Stimulated activated CD4-positive, alpha-beta T cell treated with anti-CD3 and anti-CD28 coated beads, Interleukin-2, amount 100 ng/mL, for 48 hours (primary cell): ENCODE measurements at places on chromosomes 1 and 21.

DNA sequence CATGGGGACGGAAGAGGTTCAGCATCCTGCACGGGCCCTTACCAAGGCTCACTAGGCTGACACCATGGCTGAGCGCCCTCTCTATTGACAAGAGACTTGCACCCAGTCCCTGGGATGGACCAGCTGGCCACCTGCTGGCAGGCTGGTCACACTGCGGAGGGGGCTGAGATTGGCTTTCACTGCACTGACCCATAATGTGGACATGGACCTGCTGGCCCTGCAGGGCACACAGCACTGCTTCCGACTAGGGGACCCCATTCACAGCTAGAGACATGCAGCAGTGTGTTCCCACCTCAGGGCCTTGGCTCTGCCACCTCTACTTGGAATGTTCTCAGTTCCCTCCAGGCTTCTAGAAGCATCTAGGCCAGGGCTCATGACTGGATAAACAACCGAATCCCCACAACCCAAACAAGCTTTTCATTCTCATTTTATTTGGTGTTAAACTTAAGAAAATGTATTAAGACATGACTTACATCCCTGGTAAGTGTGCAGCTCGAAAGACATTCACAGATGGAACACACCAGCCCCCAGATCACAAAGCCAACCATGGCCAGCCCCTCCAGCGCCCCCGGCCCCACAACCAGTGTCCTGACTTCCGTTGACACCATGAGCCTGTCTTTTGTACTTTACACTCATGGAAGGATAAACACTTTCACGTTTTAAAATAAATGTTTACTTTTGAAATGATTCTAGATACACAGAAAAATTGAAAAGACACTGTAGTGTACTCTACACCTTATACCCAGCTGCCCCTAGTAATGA, 9.3 kb upstream of the SRARP start:
- DNase-seq, result peak; percentile 46

DNA sequence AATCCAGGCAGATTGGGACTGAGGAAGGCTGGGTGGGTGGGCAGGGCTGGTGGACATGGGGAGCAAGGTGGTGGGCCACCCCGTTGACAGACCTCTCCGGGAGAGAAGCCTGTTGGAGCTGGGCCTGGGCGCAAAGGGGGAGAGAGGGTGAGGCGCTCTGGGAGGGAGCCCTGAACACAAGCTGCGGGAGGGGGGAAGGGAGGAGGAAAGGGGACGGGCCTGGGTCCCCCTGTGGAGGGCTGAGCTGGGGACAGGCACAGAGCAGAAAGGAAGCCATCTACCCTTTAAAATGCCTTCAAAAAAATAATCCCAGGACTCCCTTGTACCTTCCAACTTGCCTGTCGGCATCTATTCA, 161.8 kb downstream of the PSMG1 start:
- DNase-seq, result no peak

- DNase-seq, result peak; percentile 59
Observed at GRCh38 chr1:223748773-223749733, 36.7 kb downstream of the CAPN2 start.

DNA sequence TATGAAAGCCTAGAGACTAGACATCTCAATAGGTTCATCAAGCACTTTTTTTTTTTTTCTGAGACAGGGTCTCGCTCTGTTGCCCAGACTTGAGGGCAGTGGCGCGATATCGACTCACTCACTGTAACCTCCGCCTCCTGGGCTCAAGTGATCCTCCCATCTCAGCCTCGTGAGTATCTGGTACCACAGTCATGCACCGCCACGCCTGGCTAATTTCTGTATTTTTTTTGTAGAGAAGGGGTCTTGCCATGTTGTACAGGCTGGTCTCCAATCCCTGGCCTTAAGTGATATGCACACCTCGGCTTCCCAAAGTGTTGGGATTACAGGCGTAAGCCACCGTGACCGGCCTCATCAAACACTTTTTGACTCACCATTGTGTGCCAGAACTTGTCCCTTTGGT, 613 bp upstream of the GPATCH4 start:
- no peak for DNase-seq

DNA sequence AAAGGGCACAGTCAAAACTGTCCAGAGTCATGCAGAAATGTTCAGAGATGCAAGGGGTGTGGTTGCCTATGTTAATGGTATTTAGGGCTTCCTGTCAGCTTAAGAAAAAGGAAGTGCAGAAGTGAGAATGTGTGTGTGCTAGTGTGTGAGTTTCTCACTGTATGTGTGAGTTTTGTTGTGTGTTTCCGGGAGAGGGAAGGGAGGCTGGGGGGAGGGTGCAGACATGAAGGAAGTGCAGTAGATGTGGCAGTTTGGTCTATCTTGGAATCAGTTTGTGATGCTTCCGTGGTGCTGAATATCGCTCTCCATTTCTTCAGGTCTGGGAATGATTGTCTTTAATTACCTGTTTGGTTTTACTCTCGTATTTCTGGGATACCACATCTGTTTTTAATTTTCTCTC, 16.5 kb upstream of the ATP6V1G3 start:
- DNase-seq, result peak; percentile 24

- no peak for DNase-seq
Observed at GRCh38 chr1:4880626-4881025, 226.2 kb downstream of the AJAP1 start.

DNA sequence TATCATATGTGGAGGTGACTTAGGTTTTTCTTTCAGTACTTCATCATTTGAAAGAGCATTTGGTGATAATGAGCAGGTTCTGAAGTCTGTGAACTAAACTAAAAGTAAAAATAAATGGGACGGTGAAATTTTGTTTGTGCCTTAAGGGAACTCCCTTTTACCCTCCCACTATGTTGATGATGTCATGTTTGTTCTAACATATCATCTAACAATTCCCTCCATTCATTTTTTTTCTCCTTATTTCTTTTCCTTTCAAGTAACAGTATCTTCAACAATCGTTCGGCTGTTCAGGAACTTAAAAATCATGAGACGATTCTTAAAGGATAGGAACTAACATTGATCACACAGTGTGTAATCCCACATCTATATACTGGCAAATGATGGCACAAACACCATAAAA, 30.0 kb upstream of the IRF2BP2 start:
- no peak for DNase-seq

GRCh38 chr1:172941471-172941870, 109.3 kb downstream of the TNFSF18 start:
- DNase-seq, result no peak

DNA sequence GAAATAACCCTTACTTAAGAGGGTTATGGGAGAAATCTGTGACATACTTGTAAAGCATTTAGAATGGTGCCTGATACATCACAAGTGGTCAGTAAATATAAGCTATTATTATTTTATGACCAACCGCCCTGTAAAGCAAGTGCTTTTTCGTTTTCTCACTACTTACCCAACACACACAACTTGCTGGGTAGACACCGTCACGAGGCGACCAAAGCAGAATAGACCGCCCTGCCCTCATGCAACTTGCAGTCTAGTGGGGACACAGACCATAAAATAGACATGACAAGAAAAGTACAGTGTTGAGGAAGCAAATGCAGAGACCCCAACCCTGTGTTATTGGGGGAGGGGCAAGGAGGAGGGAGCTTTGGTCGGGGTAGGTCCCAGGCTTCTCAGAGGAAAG, 744 bp upstream of the IGSF3 start:
- DNase-seq, result no peak

DNA sequence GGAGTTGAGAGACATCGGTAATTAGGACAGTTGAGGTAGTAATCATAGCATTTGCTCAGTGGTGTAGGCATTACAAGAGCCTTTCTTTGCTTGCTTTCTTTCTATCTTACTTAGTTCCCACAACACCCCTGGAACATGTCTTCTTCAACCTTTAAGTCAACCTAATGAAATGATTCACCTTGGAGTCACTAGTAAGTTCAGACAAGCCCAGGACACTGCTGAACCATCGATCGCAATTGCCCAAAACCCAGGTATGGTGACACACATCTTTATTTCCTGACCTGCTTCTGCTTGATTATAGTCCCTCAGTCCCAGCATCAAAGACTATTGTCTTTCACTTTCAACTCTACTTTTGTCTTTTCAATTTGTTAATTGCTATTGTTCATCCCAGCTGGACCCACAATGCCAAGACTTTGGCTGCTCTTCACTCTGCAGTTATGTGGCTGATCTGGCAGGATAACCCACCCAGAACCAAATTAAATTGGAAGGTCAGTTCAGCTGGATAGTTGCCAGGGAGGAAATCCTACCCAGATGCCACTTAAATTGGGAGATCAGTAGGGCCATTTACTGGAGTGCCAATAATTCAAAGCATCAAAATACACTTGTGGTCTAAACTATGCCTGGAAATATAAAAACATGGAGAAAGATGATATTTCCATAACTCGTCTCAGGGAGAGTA, 272.9 kb downstream of the RWDD3 start:
- no peak for DNase-seq

- peak; percentile 36 for DNase-seq
Observed at GRCh38 chr1:25556791-25557476, 13.5 kb downstream of the LDLRAP1 start.

DNA sequence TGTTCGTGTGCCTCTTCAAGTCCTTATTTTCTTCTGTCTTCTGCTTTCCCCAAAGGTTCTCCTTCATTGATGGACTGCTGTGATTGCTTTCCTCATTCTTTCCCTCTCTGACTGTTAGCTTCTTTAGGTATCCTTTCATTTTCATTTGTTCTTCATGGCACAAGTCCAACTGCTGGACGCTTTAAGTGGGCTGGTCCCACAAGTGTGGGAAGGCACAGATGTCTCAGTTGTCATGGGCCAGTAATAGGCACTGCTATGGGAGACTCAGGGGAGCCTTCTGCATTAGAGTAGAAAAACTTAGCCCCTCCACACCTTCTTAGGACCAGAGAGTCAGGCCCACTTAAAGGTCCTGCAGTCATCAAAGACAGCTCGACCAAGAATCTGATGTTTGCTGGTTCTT, 122.3 kb upstream of the C1orf105 start:
- DNase-seq, result no peak

DNA sequence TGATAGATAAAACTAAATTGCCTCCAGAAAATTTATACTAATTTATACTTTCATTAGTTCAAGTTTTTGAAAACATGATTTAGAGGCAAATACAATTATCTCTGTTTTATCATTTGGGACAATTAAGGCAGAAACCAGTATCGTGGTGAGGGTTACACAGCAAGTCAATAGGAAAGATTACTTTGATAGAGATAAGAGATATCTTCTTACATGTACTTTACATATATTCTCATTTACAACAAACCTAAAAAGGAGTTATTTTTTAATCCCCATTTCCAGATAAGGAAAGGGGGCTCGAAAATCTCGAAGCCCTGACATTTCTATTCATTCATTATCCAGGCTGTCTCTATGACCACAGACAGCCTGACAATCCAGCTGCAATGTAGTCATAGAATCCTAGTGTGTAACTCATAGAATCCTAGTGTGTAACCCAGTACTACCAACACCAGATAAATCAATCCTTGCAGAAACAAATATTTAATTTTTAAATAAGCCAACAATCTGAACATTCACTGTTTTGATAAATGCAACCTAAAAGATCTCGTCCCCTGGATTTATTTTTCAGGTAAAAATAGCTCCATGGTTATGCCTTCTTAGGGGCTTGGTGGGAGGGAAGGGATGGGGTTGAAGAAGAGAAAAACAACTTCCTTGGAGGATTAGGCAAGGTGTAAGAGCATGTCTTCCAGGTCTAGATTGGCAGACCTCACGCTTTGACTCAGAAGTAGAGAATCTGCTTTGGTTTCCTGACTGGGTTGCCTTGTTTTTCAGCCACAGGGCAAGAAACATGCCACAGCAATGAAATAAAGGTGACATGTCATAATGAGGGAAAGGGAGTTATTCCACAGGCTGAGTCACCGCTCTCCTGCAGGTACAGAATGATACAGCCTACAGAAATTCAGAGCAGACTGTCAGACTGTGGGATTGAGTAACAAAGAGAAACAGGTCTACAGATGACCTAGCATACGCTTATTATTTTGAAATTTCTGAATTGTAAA, 45.6 kb downstream of the IRF2BP2 start:
- peak; percentile 7 for DNase-seq

DNA sequence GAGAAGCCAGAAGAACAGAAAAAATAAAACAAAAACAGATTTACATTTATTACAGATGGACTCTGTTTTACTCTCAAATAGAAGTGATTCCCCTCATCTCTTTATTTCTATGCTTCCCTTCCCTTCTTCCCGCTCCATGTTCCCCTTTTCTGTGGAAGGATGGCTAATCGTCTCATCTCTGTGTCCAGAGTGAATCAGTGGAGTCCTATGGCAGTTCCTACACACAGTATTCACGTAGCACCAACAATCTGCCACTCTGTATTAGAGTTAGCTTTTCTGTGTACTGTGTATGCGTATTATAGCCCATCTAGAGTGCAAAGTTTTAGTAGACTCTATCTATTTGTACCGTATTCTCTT, 6.8 kb upstream of the ERO1B start:
- DNase-seq, result no peak

GRCh38 chr1:168520052-168520751, 23.6 kb downstream of the XCL2 start:
- DNase-seq, result no peak

DNA sequence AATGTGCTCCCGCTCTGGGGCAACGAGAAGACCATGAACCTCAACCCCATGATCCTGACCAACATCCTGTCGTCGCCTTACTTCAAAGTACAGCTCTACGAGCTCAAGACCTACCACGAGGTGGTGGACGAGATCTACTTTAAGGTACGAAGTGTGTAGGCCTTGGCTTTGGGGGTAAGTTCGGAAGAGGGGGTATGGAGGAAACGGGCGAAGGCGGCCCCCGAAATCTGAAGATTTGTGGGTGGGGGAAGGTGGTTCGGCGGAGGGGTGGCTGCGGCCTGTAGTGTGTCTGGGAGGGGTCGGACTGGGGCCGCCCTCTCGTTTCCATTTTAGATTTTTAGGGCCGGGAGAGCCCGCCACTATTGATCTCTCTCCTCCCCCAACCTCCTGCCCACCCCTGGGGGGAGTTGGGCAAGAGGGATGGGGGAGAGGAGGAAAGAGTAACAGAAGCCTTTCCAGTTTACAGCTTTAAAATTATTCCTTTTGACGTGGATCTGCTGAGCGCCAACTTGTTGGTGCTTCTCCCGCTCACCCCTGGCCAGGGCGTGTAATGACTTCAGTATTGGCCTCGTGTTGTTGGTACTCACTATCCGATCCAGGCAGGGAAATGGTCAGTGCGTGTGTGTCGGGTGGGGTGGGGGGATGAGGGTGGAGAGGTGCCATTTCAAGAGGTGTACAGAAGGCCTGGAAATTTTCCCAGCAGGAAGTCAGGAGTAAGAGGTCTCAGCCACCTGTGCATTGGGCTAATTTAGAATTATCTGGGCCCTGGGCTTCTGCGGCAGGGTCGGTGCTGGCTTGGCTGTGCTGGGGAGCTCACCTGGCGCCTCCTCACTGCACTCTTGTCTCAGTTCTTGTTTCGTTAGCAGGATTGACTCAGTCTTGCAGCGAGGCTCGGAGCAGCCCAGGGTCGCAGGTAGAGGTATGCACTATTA, 880 bp downstream of the PRPF38B start:
- peak; percentile 42 for DNase-seq
